ENCODE measurements at places on chromosomes 5 and 9.

GRCh38 chr5:107900721-107901120 lies 230.0 kb upstream of the EFNA5 start:
- DNase-seq = no peak

DNA sequence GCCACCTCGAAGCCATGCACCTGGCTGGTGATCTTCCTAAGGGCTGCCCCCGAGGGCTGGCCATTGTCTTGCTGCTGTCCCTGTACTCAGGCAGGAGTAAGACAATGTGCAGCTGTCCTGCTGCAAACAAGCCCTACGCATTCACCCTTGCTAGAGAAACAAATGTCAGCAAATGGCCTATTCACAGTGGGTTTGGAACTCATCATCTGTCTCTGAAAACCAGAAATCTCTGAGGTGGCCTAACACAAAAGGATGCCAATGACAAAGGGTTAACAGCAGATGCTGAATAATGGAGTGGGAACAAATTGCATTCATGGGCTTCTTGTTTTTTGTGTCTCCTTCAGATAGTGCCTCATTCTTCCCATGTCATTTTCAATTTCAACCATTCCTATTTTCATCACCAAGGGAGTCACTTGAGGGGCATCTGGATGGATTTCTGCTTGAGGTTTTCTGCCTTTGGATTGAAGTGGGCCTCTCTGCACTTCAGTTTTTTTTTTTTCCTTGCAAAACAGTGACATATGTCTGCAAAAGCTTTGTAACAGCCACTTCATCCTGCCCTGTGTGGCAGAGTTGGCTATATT lies 261.6 kb upstream of the VLDLR start:
- DNase-seq = no peak

GRCh38 chr5:1497795-1498622 lies 25.8 kb downstream of the LPCAT1 start:
- DNase-seq = no peak

- no peak for DNase-seq
Observed at GRCh38 chr5:147170603-147171002, 64.2 kb upstream of the STK32A start.

GRCh38 chr9:133729617-133730281 lies 8.4 kb downstream of the SARDH start:
- DNase-seq = no peak

DNA sequence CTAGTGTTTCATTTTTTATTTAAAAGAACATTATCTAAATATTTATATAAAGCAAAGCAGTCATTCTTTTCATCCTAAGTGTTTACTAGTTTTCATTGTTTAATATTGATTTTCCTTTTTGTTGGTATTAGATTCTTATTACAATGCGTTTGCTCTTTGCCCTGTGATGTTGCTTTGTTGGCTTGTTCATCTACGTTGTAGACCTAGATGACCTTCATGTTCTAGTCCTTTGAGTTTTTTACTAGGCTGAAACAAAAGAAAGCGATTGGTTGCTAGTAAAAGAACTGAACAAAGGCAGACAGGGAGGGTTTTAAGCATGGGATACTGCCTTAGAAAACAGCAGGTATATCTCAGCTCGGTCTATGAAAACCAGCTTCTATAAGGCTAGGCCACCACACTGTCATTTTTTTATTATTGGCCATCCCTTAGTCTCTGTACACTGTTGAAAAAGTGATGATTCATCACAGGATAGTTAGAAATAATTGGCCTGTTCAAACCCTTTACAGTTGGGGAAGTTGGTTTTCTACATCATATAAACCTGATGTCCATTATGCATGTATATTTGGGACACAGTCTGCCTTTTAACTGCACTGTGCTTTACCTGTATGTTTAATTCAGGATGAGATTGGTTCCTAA lies 119.0 kb downstream of the ZCCHC7 start:
- DNase-seq = no peak

GRCh38 chr9:101201630-101202029 lies 173.1 kb downstream of the PLPPR1 start:
- no peak for DNase-seq

- DNase-seq = peak; percentile 29
Observed at GRCh38 chr5:75435096-75435495, 76.3 kb downstream of the CERT1 start.

DNA sequence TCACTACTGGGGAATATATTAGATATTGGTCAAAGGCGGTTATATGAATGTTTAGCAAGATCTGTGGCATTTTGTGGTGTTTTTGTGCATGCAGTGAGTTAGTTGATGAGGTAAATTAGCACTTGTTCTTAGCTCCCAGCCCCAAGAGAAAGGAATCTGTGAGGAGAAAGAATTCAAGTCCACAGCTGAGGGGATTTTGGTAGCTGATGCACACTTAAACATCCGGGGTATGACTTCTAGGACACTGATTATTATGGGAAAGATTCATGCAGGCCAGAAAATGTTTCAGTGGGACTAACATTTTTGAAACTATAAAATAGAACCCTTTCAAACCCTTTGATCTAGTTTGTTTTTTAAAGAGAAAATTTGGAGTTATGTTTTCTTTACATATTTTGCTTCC lies 118.2 kb upstream of the RPS23 start:
- peak; percentile 64 for DNase-seq

GRCh38 chr5:38417658-38418017 lies 138.8 kb downstream of the LIFR start:
- DNase-seq = no peak

- DNase-seq = peak; percentile 55
Observed at GRCh38 chr9:84169240-84169639, 171.3 kb downstream of the SLC28A3 start.

DNA sequence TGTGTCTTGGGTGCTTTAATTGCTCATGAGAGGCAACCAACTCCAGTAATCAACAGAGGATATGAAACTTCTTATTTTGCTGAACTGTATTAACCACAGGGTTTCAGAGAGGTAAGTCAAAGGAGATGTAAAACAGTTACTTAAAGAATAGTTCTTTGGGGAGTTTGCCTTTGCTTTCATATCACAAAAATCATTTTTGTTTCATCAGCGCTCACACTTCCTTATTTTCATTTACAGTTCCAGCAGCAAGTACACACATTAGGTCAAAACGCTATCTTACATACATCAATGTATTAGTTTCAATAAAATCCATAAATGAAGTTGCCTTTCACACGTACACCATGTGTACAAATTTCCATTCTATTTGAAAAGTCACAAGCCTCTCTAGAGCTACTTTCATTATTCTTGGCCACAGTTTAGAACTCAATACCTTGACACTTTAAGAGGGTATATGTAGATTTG lies 50.1 kb downstream of the ST8SIA4 start:
- no peak for DNase-seq

Data from fibroblast of skin of abdomen (primary cell).